Urothelium cell line (cell line): ENCODE measurements at places on chromosomes 1 and 21.

DNA sequence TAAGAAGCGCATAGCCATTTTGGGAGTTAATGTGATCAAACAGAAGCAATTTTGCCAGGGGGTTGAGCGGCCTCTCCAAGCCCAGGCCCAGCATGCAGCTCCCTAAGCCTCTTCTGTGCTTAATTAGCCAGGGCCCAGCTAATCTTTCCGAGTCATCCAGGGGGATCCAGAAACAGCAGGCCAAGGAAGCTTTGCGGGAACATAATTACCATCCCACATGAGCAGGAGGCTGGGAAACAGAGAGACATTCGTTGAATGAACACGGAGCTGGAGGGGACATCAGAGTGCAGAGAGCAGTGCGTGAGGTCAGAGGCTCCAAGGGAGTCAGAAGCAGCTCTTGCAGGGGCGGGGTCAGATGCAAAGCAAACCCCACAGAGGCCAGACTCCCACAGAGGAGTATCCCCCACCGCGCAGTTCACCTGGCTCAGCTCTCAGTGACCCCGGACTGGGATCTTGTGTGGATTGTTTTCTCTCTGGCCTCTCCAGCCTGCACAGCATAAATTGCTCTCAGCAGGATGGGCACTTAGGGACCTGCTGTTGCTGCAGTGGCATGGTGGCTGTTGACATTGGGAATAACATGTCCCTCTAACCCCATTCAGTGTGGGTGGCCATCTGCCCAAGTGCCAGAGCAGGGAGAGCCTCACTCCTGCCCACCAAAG, 657.4 kb downstream of the AJAP1 start:
- no peak for DNase-seq

GRCh38 chr1:112409414-112409813, 13.4 kb downstream of the CTTNBP2NL start:
- DNase-seq = no peak

- no peak for DNase-seq
Measured at GRCh38 chr1:160558660-160559380, 20.5 kb downstream of the CD84 start.

DNA sequence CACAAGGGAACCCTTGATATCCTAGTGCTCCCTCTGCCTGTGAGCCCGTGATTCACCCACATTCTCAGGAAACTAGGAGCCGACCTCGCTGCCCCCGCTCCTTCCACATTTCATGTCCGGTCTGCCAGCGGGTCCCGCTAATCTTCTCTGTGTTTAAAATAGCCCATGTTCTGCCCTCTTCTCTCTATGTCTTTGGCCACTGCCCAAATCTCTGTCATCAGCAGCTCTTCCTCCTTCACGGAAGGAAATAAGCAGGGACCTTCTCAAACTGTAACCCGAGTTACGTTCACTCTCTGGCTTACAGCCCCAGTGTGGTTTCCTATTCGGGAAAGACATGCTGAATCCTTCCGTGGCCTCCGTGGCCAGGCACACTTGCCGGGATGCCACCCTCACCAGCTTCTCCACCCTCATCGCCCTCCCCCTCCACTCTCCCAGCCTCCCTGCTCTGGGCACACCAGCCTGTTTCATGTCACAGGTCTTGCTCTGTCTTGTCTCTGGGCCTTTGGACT, 21.1 kb upstream of the UBXN10 start:
- peak; percentile 40 for DNase-seq

GRCh38 chr1:95409901-95410300, 175.9 kb downstream of the RWDD3 start:
- no peak for DNase-seq

DNA sequence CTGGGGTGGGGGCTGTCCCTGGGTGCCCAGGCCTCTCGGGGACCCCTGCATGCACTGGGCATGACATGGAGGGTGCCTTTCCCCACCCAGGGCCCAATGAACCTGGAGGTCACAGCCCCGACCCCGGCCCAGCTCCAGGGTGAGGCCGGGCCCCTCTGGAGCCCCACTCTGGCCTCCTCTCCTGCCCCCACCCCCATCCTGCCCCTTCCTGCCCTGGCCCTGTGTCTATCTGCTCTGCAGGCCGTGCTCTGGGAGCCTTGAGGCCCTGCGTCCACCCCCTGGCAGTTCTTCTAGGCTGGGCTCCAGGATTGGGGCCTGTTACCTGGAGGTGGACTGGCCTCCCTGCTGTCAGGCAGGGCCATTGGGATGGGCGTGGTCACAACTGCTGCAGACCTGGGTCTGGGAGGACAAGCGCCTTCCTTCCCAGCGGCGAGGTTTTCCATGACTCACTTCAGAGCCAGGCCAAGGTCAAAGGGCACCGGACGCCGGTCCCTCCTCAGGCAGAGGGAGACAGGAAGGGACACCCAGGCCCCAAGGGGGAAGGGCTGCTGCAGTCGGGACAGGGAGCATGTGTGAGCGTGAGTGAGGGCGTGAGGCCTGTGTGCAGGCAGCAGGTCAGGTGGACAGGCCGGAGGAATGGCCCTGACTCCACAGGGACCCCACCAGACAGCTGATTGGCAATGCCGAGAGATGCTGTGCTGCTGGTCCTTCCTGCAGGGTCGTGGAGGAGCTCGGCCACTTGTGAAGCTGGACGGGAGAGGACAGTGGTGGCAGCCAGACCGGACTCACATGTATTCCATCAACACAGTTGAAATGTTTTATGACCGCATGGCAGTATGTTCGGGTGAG, 31.1 kb upstream of the POFUT2 start:
- no peak for DNase-seq

- DNase-seq = no peak
Measured at GRCh38 chr1:58699011-58699762, 675 bp downstream of the MYSM1 start.

GRCh38 chr1:180167721-180168467, 13.2 kb downstream of the QSOX1 start:
- DNase-seq = peak; percentile 86

DNA sequence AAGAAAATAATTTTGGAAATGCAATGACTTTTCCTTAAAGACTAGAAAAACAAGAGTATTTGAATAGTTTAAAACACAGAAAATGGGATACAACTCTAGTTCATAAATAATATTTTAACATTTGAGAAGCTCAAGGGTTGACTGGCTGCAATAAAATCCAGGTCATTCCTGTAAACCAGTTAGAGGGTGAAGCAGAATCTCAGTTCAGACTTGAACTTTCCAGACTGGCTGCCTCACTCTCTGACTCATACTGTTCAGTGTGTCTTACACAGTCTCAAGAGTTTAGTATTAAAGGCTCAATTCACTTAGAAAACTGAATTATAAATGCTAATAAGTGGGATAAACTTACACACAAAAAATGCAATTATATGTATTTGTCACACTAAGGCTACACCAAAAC, 89.9 kb downstream of the RAVER2 start:
- no peak for DNase-seq

DNA sequence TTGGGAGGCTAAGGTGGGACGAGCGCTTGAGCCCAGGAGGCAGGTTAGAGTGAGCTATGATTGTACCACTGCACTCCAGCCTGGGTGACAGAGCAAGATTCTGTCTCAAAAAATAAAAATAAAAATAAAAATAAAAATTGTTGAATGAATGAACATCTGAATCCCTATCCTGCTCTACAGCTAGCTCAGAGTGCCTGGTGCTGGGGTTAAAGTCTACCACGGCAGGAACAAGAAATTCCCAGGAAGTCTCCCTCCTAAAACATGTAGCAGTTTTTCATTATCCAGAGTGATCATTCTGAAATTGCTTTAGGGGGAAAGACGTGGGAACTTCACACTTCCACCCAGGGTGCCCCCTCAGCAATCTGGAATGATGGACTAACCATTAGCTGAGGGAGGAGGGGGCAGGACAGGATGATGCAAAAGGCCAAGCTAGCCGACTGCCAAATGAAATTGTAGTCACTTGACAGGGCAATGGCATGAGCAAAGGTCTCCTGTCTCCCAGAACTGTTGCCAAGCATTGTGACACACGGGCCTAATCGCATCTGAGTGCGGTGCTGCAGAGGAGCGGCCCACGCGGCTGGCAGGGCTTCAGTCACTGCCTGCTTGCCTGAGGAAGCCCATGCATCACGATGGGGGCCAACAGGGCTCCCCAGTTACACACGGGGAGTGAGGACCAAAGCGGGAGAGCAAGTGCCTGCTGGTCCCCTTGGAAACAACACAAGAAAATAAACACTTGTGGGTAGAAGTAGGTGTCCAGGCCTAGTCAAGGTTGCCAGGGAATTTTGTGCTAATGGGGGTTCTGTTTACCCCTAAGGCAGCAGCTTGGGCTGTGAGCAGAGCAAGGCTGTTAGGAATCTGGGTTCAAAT, 85.7 kb downstream of the NENF start:
- peak; percentile 26 for DNase-seq

- no peak for DNase-seq
Measured at GRCh38 chr1:154557939-154558719, at the start of gene UBE2Q1. Gene UBE2Q1 (minus strand): TSS chr1:154558662. CDS start chr1:154558553, 109 bp downstream.

DNA sequence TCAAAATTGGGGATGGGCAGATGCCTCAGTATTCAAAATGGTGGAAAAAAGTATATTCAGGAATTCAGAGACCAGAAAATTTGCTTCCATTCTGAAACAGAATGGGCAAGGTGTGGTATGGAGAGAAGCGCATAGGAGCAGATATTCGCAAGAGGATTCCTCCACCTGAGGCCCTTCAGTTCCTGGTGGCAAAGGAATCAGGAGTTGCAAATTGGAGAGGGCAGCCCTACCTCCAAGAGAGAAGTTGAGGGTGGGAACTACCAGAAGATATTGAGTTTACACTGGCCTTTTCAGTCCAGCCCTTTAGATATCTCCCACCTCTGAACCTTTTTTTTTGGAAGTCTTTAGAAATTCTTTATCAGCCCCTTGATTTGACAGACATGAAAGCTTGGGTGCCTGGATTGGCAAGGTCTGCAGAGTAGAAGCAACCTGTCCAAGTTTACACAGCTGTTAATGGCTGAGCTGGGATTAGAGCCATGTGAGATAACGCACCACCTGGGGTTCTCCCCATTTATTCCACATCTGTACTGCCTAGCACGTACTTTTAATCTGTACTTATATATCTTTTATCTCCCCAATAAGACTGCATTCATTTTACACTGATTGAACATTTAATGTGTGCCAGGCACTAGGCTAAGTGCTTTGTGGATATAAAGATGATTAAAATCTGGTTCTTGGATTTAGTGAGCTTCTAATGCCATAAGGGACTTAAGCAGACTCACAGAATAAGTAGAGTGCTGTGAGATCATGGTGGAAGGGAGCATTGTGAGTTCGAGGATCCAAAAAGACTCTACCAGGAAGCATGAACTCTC, 99.5 kb downstream of the NGF start:
- no peak for DNase-seq

DNA sequence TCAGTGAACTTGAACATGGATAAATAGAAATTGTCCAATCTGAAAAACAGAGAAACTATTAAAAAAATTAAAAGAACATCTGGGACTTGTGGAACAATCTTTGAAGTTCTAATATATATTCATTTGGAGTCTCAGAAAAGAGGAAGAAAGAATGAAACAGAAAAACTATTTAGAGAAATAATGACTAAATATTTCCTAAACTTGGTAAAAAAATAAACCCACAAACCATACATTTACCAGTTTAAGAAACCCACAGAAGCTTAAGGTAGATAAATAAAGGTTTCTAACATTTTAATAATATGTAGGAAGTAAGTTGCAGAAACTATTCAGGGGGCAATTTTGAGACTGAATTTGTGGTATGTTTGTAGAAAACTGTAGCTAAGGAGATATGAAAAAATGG, 437.8 kb downstream of the PTBP2 start:
- no peak for DNase-seq

GRCh38 chr1:163826500-163826899, 504.7 kb downstream of the NUF2 start:
- DNase-seq = no peak

- DNase-seq = no peak
Measured at GRCh38 chr1:109253803-109254620, 4.7 kb downstream of the CELSR2 start.

DNA sequence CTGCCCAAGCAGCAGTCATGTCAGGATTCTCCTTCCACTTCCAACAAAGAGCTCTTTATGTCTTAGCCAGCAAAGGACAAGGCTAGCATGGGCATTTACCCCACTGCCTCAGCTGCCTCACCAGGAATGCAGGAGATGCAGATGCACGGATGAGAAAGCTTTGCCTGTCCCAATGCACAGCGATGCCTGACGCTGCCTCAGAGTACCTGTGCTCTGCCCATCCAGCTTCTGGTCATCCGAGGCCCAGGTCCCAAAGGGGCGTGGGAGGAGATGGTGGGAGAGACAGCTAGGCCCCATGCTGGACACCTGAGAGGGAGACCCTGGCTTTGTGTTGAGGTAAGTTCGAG, 59.0 kb downstream of the IRF2BP2 start:
- no peak for DNase-seq

GRCh38 chr1:206741142-206741701, 29.4 kb upstream of the IL19 start:
- no peak for DNase-seq

DNA sequence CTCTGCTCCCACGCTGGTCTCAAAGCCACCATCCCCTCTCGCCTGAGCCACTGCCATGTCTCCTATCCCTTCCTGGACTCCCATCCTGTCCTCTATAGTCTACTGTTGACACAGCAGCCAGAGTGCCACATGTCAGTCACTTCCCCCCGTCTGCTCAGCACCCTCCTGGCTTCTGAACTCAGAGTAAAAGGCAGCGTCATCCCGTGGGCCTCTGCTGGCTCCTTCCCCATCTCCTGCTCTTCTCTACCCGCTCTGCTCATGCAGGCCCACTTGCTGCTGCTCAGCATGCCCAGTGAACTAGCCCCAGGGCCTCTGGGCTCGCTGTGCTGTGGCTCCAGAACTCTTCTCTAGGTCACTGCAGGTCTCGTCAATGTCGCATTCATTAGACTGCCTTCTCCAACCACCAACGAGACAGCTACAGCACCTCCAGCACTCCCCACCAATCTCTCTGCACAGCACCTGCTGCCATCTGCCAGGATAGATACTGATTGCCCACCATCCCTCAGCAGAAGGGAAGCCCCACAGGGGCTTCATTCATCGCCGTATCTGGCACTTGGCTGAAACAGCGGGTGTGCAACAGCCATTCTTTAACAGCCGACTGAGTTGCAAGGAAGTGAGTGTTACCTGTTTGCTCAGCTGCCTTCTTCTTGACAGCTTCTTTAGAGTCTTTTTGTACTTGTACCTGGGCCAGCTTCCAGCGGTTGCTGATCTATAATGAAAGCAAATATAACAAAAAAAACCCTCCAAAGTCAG, 11.8 kb upstream of the SRM start:
- no peak for DNase-seq
